Lung (tissue), 17 donors: ENCODE measurements at places on chromosomes 1 and 21. TPM values are rescaled to one million over a fixed set of nuclear protein-coding genes. Genes with fewer than 3 reads are reported as not detected.

DNA sequence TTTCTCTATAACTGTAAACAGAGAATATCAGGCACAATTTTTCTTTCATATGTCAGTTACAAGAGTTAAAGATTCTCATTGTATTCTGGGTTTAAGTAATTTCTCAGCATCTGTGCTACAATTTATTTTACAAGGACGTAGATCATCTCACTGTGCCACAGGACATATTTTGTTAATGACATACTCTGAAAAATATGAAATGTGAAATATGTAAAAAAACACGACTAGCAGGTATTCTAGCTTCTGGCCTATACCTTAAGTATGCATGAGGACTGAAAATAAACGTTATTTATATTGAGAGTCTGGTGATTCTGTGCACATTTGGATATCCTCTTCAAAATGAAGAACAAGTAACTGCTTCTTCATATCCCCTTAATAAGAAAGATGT is 308.8 kb downstream of the BRINP3 start:
- no peaks in the 10 kb centered on the region for H3K27me3 ChIP-seq
- no peak overlapping the region for H3K27ac ChIP-seq
- H3K36me3 ChIP-seq, result no peaks in the 10 kb centered on the region

DNA sequence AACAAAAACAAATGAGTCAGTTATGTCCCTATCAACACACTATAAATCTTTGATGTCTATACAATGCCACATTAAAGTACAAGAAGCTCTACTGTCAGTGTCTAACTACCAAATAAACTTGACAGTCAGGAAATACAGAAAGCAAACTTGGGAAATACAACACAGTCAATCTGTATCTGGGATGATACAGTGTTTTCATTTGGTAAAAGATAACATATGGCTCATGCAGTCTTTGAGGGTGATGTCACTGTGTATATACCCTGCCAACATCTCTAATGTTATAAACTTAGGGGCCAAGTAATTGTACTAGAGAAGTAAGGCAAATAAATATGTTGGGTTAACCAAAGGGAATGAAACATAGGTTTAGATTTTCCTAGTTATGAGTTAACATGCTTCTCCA is 552.5 kb upstream of the ADAMTS5 start:
- no peaks in the 10 kb centered on the region for H3K4me1 ChIP-seq
- no peak overlapping the region for H3K27ac ChIP-seq
- H3K4me3 ChIP-seq, result no peak overlapping the region
- DNase-seq, result peak; percentile 53
- no peaks in the 10 kb centered on the region for H3K36me3 ChIP-seq
- H3K27me3 ChIP-seq, result no peaks in the 10 kb centered on the region

The RO60 gene
- 6.3 TPM for polyA plus RNA-seq

GRCh38 chr1:230266456-230266855 is 159.7 kb downstream of the PGBD5 start:
- peaks cover 13% of the 10 kb centered on the region for H3K36me3 ChIP-seq
- H3K27ac ChIP-seq, result no peak overlapping the region
- no peak for DNase-seq
- no peak overlapping the region for H3K4me3 ChIP-seq
- H3K4me1 ChIP-seq, result no peaks in the 10 kb centered on the region
- H3K27me3 ChIP-seq, result no peaks in the 10 kb centered on the region

The TMCC2 gene
- polyA plus RNA-seq, result 2.0 TPM

DNA sequence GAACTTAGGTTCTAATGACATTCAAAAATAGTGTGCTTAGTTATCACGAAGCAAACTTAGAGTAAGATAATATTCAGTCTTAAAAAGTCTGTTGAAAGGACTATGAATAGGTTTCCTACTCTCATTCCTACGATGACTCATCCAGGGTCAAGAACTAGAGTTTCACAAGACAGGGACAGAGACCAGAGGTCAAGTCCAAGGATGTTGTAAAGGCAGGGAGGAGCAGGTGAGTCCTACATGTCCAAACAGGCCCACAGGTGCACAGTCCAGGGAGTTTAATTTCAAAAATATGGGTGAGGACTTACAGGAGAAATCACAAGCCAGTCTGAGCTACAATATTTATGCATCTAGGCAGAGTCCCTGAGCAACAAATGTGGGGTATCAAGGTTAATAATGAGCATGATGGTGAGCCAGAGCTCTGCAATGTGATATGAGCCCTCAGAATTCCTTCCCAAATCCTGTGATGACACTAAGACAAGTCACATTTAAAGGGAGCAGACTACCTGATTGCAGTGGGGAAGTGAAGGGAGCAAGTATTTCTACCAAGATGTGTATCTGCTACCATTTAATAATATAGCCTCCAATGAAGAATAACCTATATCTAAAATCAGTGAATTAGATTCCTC is 100.0 kb upstream of the NRIP1 start:
- DNase-seq, result no peak
- no peak overlapping the region for H3K27ac ChIP-seq
- no peak overlapping the region for H3K4me3 ChIP-seq
- H3K4me1 ChIP-seq, result no peaks in the 10 kb centered on the region
- H3K27me3 ChIP-seq, result no peaks in the 10 kb centered on the region
- H3K36me3 ChIP-seq, result no peaks in the 10 kb centered on the region

GRCh38 chr1:73366734-73367413 is 831.1 kb downstream of the LRRIQ3 start:
- H3K27me3 ChIP-seq, result no peaks in the 10 kb centered on the region
- H3K36me3 ChIP-seq, result no peaks in the 10 kb centered on the region
- H3K27ac ChIP-seq, result no peak overlapping the region
- no peaks in the 10 kb centered on the region for H3K4me1 ChIP-seq
- H3K4me3 ChIP-seq, result no peak overlapping the region
- DNase-seq, result no peak

The CA6 gene
- polyA plus RNA-seq, result not detected

- H3K27me3 ChIP-seq, result no peaks in the 10 kb centered on the region
- H3K36me3 ChIP-seq, result peaks cover 16% of the 10 kb centered on the region
- H3K27ac ChIP-seq, result peak overlapping the region; percentile 85
- no peaks in the 10 kb centered on the region for H3K4me1 ChIP-seq
- no peak overlapping the region for H3K4me3 ChIP-seq
Observed at GRCh38 chr1:6471970-6472368, 6.0 kb upstream of the TNFRSF25 start.

- H3K36me3 ChIP-seq, result no peaks in the 10 kb centered on the region
- H3K27me3 ChIP-seq, result no peaks in the 10 kb centered on the region
- no peaks in the 10 kb centered on the region for H3K4me1 ChIP-seq
- peak; percentile 87 for DNase-seq
- no peak overlapping the region for H3K27ac ChIP-seq
Observed at GRCh38 chr21:38861056-38861455, 55.3 kb downstream of the ETS2 start.

The COL8A2 gene
- 2.8 TPM for polyA plus RNA-seq

- peaks cover 7% of the 10 kb centered on the region for H3K4me1 ChIP-seq
- H3K27ac ChIP-seq, result peak overlapping the region; percentile 2
- H3K4me3 ChIP-seq, result no peak overlapping the region
- DNase-seq, result peak; percentile 86
Observed at GRCh38 chr1:46179138-46180081, 3.1 kb upstream of the P3R3URF start.

DNA sequence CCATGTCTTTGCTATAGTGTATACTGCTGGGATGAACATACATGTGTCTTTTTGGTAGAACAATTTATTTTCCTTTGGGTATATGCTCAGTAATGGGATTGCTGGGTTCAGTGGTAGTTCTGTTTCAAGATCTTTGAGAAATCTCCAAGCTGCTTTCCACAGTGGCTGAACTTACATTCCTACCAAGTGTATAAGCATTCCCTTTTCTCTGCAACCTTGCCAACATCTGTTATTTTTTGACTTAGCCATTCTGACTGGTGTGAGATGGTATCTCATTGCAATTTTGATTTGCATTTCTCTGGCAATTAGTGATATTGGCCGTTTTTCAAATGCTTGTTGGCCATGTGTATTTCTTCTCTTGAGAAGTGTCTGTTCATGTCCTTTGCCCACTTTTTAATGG is 37.5 kb upstream of the ANGPTL1 start:
- no peak for DNase-seq
- H3K36me3 ChIP-seq, result no peaks in the 10 kb centered on the region
- no peak overlapping the region for H3K27ac ChIP-seq
- H3K4me3 ChIP-seq, result no peak overlapping the region
- H3K27me3 ChIP-seq, result no peaks in the 10 kb centered on the region

GRCh38 chr1:3054474-3054873 is 14.5 kb upstream of the PRDM16 start:
- H3K36me3 ChIP-seq, result no peaks in the 10 kb centered on the region
- H3K4me3 ChIP-seq, result no peak overlapping the region
- peaks cover 9% of the 10 kb centered on the region for H3K27me3 ChIP-seq
- H3K27ac ChIP-seq, result no peak overlapping the region
- no peak for DNase-seq

- H3K27me3 ChIP-seq, result peaks cover 10% of the 10 kb centered on the region
- DNase-seq, result peak; percentile 74
- H3K4me1 ChIP-seq, result no peaks in the 10 kb centered on the region
- no peak overlapping the region for H3K4me3 ChIP-seq
- no peaks in the 10 kb centered on the region for H3K36me3 ChIP-seq
Observed at GRCh38 chr21:34630536-34631143, 15.7 kb upstream of the RCAN1 start.

The SLC22A15 gene
- polyA plus RNA-seq, result 5.3 TPM

DNA sequence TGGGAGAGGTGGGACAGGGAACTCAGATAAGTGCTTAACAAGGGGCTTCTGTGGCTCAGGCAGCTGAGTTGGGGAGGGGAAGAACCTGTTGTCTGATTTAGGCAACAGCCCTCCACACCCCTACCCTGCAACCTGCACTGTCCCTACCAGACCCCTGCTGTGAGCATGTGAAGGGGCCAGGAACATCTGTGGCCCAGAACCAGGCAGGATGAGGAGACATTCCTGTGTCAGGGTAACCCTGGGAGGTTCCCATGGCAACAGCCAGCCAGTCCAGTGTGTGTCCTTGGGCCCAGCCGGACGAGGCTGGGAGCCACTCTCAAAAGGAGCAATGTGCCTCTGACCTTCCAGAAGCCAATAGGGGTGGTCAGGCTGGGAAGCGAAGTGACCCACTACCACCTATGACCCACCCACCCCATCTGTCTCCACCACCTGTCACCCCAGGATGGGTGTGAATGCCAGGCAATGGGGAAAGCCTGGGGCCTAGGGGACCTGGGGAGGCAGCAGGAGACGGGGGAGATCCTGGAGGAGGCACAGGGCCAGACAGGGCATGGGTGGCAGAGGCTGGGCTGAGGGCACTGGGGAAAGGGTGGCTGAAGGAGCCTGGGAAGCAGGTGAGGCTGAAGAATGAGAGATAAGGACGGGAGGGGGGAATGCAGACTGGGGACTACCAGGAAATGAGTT is 5.0 kb upstream of the PMVK start:
- peak; percentile 29 for DNase-seq
- peaks cover 3% of the 10 kb centered on the region for H3K36me3 ChIP-seq
- H3K27ac ChIP-seq, result peak overlapping the region; percentile 34
- no peak overlapping the region for H3K4me3 ChIP-seq

DNA sequence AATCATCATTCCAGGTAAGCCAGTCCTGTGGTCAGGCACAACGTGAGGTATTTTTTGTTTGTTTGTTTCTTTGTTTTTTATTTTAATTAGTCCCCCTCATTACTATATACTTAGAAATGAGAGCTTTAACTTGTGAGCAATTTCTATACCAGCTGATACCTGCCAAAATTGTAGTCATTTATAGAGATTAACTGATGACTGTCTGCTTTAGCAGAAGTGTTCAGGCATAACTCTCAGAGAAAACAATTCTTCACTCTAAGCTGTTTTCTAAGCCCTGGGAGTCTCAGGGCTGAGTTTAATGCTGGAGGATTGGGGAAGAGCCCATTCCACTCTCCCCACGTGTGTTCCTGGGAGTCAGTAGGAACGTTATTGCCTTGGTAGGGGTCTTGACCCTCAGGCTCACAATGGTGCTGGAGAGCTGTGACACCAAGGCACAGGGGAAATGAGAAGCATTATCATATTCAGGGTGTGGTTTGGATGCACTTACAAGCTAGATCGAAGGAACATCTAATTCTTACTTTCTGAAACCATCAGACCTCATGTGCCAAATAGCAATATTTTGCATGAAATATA is 168.2 kb downstream of the CLIC6 start:
- no peak overlapping the region for H3K4me3 ChIP-seq
- DNase-seq, result no peak
- peaks cover 4% of the 10 kb centered on the region for H3K36me3 ChIP-seq
- H3K27ac ChIP-seq, result peak overlapping the region; percentile 78

The CD5L gene
- 0.33 TPM for polyA plus RNA-seq

The FAM131C gene
- not detected for polyA plus RNA-seq

The RGS4 gene
- 0.75 TPM for polyA plus RNA-seq

- no peaks in the 10 kb centered on the region for H3K36me3 ChIP-seq
- no peak for DNase-seq
- H3K27ac ChIP-seq, result no peak overlapping the region
- no peaks in the 10 kb centered on the region for H3K4me1 ChIP-seq
- no peak overlapping the region for H3K4me3 ChIP-seq
Observed at GRCh38 chr1:188891958-188892357, 1585.7 kb downstream of the BRINP3 start.

GRCh38 chr1:54335011-54335754 is 71.0 kb downstream of the SSBP3 start:
- H3K4me1 ChIP-seq, result peaks cover 13% of the 10 kb centered on the region
- H3K27ac ChIP-seq, result peak overlapping the region; percentile 95
- H3K27me3 ChIP-seq, result no peaks in the 10 kb centered on the region
- no peak overlapping the region for H3K4me3 ChIP-seq

DNA sequence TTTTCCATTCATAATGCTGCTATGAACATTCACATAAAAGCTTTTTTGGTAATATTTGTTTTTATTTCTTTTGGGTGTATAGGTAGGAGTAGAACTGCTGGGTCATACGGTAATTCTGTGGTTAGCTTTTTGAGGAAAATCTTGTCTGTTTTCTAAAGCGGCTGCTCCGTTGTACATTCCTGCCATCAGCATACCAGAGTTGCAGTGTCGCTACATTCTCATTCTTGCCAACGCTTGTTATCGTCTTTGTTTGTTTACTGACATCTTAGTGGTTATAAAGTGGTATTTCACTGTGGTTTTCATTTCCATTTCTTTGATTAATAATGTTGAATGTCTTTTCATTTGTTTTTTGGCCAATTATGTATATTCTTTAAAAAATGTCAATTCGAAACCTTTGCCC is 469.8 kb upstream of the ZP4 start:
- no peaks in the 10 kb centered on the region for H3K4me1 ChIP-seq
- DNase-seq, result no peak
- no peaks in the 10 kb centered on the region for H3K36me3 ChIP-seq
- H3K4me3 ChIP-seq, result no peak overlapping the region
- no peak overlapping the region for H3K27ac ChIP-seq

DNA sequence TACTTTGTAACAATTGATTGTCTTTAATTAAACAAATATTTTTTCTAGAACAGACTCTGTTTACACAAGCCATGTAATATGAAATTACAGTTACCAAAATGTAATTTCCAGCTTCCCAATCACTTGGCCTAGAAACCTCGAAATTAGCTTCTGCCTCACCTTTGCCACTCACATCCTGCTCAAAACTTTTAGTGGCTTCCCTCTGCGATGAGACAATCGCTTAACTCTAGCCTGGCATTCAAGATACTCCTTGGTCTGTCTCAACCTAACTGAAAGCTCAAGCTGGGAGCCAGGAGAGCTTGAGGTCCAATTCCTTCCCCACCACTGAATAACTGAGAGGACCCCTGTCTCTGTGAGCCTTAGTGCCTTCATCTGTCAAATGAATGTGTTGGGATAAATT is 42.8 kb downstream of the GFI1 start:
- no peaks in the 10 kb centered on the region for H3K27me3 ChIP-seq
- DNase-seq, result no peak
- H3K36me3 ChIP-seq, result no peaks in the 10 kb centered on the region
- no peak overlapping the region for H3K27ac ChIP-seq
- H3K4me1 ChIP-seq, result no peaks in the 10 kb centered on the region

GRCh38 chr1:22207511-22208267 is 64.8 kb upstream of the WNT4 start:
- H3K4me1 ChIP-seq, result no peaks in the 10 kb centered on the region
- no peaks in the 10 kb centered on the region for H3K36me3 ChIP-seq
- no peak overlapping the region for H3K27ac ChIP-seq
- peak; percentile 77 for DNase-seq
- no peak overlapping the region for H3K4me3 ChIP-seq
